ENCODE measurements at places on chromosomes 6 and 20. TPM values are rescaled to one million over a fixed set of nuclear protein-coding genes. Genes with fewer than 3 reads are reported as not detected.

- no peak for DNase-seq
Observed at GRCh38 chr20:48831718-48832404, 4.1 kb upstream of the PREX1 start.

DNA sequence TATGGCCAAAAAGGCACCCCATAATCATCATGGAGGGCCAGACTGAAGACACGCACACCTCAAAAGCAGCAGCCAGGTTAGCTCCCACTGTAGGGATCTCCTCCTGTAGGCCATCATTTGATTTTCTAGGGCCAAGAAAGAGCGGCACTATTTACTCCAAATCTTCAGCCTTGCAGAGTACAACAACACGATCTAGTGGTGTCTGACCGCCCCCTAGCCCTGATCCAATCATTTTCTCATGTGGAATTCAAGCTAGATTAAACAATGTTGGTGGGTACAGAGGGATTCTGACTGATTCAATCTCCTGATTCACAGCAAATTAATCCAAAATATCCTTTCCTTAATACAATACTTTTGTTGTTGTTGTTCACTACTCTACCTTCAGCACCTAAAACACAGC lies 12.5 kb downstream of the GNAS-AS1 start:
- no peak for DNase-seq

DNA sequence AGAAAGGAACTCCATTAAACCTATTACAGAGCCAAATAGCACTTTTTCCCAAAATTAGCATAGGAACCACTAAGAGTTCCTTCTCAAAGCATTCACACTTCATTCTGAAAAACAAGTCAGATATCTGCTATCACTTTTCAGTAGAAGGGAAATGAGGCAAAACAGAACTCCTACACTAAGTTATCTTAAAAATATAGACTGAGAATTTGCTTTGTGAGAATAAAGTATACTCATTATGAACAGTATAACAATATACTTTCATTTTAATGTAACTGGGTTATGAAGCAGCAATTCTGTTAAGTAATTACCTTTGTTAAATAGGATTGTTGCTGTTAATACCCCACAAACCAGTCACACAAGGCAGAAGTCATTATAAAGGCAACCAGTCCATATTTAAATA lies 8.7 kb downstream of the MTRF1L start:
- DNase-seq, result no peak

DNA sequence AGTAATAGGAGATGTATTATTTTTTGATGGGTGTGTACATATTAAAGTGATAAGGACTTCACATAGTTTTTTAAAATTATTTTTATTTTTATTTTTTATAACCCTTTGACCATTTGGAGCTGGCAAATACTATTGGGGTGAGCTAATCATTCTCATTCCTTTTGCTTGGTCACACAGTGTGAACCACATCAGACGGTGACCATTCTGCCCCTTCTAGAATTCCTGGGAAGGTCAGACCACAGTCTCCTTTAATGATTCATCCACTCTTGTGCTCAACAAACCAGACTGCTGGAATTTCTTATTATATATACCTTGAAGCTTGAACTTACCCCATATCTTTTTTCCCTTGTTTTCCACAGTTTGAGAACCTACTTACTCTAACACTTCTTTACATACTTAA lies 23.9 kb upstream of the PRL start:
- DNase-seq, result peak; percentile 89

DNA sequence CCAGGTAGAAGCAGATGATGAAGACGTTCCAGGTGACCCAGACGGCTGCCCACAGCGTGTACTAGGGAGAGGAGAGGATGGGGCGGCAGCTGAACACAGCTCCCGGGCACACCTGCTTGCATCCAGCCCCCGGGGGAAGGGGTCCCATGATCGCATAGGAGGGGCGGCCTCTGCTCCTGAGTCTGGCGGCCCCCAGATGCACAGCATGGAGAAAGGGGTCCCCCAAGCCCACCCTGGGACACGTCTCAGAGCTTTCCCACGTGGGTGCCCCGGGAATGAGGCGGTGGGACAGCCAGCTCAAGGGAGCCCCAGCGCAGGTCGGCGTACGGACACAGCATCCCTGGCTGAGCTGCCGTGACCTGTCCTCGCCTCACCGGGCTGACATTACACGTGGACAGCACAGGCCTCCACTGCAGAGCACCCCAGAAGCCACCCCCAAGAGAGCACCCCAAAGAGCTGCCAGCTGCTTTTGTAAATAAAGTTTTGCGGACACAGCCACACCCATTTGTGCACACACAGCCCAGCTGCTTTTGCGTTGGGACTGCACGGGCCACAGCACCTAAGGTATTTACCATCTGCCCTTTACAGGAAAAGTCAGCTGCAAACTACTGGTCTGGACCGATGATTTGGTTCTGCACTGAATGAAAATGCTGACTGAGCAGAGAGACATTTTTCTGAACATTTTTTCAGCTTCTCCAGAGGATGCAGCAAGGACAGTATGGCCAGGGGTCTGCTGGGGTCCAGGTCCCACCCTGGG lies 5.2 kb downstream of the NKAIN4 start:
- peak; percentile 54 for DNase-seq

DNA sequence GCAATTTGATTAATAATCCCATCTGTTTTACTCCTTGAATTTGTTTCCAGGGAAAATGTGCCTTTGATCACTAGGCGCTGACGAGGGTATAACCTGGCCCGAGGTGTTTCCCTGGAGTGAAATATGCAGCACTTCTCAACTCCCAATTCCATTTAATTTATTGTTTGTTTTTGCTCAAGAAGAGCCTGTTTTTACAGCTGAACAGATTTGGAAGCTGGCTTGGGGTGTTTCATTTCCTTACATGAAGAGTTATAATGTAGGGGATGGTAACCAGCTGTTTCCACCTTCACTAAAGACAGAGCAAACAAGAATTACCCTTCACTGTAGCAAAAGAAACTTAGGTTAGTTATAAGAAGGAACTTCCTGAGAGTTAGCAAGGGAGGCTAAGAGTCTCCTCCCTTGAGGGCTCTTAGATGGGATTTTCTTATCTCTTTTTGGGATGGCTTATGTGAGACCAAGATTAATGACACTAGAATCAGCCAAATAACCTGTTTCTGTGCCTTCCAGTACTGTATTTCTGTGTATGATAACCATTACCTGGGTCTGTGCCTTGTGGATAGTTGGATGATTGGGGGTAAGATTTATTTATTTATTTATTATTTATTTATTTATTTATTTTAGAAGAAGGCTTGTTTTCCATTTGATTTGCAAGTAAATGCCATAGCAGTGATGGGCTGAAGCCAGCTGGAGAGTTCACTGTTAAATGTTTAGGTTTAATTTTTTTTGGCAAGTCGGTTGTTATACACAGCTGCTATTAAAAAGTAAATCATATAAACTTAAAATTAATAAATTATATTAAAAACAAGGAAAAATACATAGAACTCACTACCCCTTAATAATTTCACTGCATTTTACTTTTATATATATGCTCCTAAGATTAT lies 162.2 kb upstream of the BMP2 start:
- DNase-seq, result no peak

GRCh38 chr6:169227116-169227515 lies 26.5 kb downstream of the THBS2 start:
- DNase-seq, result no peak

- no peak for DNase-seq
Observed at GRCh38 chr6:159966981-159967380, 1.9 kb upstream of the IGF2R start.

- DNase-seq, result no peak
Observed at GRCh38 chr20:45341939-45342854, 6.0 kb downstream of the SDC4 start.

DNA sequence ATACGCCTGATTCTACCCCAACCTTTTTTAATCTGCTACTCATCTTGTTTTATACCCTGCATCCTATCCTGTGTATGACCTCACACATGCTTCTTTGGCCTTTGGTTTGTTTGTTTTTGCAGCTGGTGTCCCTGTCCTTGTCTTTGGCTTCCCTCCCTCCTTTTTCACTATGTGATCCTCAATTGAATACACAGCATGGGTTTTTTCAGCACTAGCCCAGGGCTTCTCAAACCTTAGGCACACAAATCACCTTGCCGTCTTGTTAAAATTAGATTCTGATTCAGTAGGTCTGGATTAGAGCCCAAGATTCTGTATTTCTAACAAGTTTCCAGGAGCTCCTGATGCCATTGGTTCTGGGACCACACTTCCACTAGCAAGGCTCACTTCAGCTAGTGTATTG lies 321.5 kb upstream of the MAN1A1 start:
- no peak for DNase-seq

DNA sequence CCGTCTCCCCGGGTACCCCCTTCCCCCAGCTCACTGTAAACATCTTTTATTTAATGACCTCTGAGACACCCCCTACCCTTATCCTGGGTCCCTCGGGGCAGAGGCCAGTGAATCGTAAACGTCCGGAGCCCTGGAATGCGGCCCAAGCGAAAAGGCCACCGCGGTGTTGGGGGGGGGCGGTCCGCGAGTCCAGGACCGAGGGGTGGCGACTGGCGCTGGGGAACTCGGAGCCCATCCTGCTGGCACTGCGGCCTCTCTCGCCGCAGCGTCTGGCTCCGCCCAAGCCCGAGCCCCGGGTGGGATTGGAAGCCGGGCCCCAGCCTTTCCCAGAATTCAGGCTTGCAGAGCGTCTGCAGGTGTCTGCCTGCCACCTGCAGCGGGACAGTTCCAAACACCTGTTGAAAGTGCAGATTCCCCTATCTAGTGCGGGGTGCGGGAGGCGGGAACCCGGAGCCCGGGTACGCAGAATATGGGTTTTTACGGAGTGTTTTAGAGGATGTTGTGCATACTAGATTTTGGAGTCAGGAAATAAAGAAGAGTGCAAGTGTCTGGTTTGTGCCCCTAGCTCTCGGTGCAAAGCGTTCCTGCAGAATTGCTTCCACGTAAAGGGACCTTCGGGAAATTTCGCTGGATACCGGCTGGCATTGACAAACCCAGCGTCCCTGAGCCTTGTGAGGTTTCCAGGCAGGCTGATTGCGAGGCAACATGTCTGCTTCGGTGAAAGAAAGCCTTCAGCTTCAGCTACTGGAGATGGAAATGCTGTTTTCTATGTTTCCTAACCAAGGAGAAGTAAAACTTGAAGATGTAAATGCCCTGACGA lies 800 bp downstream of the RWDD2A start:
- DNase-seq, result no peak

DNA sequence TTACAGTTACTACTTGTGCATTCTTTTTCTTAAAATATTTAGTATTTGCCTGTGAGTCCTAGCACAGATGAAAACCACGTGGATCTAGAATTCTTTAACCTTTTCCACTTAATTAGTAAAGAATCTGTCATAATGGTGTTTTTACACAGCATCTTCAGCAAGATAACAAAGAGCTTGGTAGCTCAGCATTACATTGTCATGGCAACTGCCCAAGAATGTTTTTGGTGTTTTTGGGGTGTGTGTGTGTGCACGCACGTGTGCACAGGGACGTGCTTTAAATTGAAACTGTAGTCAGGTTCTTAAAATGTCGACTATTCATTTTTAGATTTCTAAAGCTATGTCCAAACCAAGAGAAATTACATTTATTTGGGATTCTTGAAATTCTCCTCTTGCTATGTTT lies 108.0 kb downstream of the FIG4 start:
- no peak for DNase-seq

DNA sequence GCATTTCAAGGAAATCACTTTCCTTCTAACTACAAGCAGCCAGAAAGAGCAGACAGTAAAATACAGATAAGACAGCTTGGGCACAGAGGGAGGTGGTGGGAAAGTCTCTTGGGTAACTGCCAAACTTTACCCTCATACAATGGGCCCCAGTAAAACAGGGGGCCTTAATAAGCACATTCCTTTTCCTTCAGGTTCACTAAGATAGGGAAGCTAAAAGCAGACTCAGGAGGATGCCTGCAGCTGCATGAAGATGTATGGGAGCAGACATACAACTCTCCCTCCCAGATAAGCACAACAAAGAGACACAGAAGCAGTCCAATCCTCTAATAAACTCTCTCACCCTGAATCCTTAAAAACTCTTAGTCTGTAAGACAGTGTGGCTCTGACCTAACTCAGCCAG lies 49.0 kb downstream of the SIM1 start:
- DNase-seq, result no peak

- no peak for DNase-seq
Observed at GRCh38 chr6:11291582-11291981, 59.1 kb upstream of the NEDD9 start.

- no peak for DNase-seq
Observed at GRCh38 chr6:151757506-151757955, 50.0 kb upstream of the ESR1 start.

DNA sequence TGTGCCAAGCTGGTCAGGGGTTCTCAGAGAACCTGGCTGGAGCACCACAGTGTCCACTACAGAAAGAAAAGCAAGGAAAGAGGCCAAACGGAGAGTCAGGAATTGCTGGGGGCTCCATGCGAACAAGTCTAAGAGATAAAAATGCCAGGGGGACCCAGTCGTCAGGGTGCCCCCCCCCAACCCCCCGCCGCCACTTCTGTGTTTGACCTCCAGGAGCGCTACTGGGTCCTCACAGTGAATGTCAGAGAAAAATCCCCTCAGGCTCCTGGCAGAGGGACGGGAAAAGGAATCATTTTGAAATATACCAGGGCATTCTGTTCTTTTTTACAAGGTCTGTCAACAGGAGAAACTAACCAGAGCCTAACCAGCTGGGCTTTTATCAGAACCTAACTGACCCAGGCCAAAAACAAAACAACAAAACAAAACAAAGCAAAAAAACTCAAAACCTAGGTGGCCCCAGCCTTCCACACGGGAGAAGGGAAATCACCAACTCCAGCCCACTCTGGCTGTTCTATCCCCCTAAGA lies 17.9 kb upstream of the NELFCD start:
- no peak for DNase-seq

DNA sequence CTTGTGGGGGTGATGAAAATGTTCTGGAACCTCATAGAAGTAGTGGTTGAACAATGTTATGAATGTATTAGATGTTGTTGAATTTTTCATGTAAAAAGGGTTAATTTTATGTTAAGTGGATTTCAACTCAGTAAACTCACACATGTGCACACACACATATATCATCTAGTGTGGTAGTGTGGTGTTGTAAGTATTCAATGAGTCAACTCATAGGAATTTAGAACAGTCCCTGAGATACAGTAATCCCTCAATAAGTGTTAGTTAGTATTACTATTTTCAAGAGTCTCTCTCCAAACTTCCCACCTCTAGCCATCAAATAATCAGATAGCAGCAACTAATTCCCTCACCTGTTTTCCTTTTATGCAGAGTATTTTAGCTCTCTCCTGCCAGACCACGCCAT lies 563.1 kb upstream of the JARID2 start:
- DNase-seq, result no peak

GRCh38 chr20:57671662-57672061 lies 38.2 kb downstream of the PMEPA1 start:
- DNase-seq, result no peak

The TFAP2B gene
- total RNA-seq, result 8.3 TPM

The NKX2-2 gene
- total RNA-seq, result not detected

The DOK5 gene
- total RNA-seq, result 1.9 TPM

The PNLDC1 gene
- not detected for total RNA-seq

The HLA-DMA gene
- total RNA-seq, result 2.0 TPM

The HSD17B8 gene
- total RNA-seq, result 16.9 TPM

The ADTRP gene
- total RNA-seq, result 0.12 TPM

The GHRH gene
- total RNA-seq, result not detected

The COL19A1 gene
- not detected for total RNA-seq

The FAM162B gene
- 0.23 TPM for total RNA-seq

The LRRC1 gene
- 9.3 TPM for total RNA-seq

The SAMD5 gene
- 1.5 TPM for total RNA-seq

The OXT gene
- total RNA-seq, result 0.43 TPM

The C20orf202 gene
- not detected for total RNA-seq

Measured in epithelial cell of proximal tubule (primary cell).